ENCODE measurements at places on chromosomes 12 and 14.

GRCh38 chr12:109480356-109480755 is 2.9 kb downstream of the UBE3B start:
- DNase-seq, result no peak

- no peak for DNase-seq
Measured at GRCh38 chr12:26473291-26473690, 277.9 kb downstream of the SSPN start.

DNA sequence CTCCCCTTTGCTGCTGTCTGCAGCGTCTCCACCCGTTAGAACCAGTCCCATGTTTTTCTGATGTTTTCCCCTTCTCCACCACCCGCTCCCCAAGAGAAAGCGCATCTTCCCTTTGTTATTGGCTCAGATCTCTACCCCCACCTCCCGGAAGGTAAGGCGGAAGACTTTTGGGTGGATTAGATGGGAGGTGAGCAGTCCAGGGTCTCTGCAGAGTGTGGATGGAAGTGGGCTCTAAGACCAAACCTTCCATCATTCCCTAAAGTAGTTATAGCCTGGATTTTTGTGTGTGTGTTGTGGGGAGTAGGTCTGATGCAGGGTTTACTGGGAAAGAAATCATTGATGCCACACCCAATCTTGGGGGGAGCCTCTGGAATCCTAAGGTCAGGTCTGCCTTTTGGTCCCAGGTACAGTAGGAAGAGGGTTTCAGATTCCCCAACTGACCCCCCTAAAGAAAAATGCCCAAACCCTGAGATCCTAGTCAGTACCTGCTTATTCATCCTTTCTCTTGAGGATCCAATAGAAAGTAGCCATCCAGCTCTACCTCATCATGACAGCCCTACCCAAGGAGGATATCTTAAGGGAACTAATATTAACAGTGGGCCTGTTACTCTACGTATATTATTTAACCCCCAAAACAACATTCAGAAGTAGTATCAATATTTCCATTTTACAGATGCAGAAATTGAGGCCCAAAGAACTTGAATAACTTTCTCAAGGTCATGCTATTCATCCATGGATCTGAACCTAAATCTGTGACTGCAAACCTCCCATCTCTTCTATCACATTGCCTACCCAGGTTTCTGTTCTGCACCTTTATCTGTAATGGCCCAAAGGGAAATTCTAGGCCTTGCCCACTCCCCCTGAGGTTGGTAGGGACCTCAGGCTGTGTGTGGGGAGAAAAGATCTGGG is 1.1 kb downstream of the KIF5A start:
- no peak for DNase-seq

- no peak for DNase-seq
Measured at GRCh38 chr12:116244001-116244400, 33.5 kb downstream of the MED13L start.

DNA sequence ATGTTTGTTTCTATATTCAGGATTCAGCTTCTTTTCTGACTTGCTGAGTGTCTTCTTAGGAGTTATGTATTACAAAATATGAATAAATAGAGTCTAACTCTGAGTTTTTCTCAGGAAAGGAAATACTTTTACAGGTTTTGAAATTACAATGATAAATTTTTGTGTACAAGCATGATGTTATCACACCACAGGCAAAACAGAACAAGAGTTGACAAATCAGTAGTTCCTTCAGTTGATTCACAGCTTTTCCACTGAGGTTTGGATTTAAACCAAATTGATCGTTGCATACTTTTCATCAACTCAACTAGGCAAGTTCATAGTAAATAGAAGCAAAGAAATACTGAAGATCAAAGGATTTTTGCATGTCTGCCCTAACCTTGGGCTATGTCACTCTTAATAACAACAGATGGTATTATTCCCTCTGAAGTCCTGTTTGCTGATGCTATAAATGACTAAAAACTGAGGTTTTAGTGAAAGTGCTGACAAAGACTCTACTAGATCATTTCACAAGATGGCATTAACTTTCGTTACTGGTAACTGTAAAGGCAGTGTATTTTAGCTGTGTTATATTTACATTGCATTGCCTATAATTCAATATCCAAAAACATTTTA is 520.2 kb downstream of the FLRT2 start:
- DNase-seq, result no peak

- no peak for DNase-seq
Measured at GRCh38 chr14:63952053-63952932, 99.5 kb downstream of the SYNE2 start.

GRCh38 chr14:77033622-77034589 is 5.4 kb upstream of the IRF2BPL start:
- DNase-seq, result peak; percentile 75

- DNase-seq, result no peak
Measured at GRCh38 chr12:77855548-77855947, 24.9 kb downstream of the NAV3 start.

DNA sequence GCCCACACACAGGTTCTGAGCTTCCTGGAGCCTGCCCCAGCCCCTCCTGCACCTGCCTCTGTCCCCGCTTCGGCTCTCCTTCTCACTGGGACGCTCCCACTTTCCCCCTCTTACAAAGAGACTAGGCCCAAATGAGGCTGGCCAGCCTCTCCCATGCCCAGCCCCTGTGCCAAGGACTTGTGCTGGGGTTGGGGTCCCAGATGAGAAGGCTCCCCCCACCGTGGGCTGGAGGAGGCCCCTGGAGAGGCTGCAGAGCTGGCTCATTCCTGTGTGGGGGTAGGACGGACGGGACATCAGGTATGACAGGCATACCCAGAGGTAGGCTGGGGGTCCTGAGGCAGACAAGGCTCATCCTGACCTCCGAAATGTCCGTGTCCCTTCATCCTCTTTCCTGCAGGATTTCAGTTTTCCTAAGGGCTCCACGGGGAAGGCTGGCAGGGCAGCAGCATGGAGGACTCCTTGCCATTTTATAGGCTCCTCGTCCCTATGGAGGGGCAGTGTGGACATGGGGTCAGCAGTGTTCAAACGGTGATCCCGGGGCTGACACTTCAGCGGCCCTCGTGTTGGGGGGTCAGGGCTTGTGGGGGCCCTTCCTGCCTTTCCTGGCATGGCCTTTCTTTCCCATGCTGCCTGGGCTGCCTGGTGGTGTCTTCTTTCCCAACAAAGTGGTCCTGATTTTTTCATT is 49.1 kb upstream of the MEG3 start:
- DNase-seq, result no peak

GRCh38 chr14:103031956-103032355 is 25.4 kb downstream of the CDC42BPB start:
- no peak for DNase-seq

Measured in brain microvascular endothelial cell (primary cell).